ENCODE measurements at places on chromosomes 6 and 20. TPM values are rescaled to one million over a fixed set of nuclear protein-coding genes. Genes with fewer than 3 reads are reported as not detected.

Gene NPEPL1
- 26.0 TPM for total RNA-seq

Gene ZC2HC1B
- total RNA-seq: not detected

Gene SLC22A1
- 0.57 TPM for total RNA-seq

Gene LPIN3
- 1.5 TPM for total RNA-seq

Gene EPHA7
- total RNA-seq: not detected

Gene MAK
- total RNA-seq: 0.11 TPM

Gene CST3
- total RNA-seq: 1.8 TPM

Gene MYL9
- total RNA-seq: 2.5 TPM

Gene NKX2-4
- total RNA-seq: not detected

Gene METTL24
- not detected for total RNA-seq

Gene MYB
- 77.9 TPM for total RNA-seq

Gene RSPH9
- total RNA-seq: 0.11 TPM

Gene MAN1A1
- 24.2 TPM for total RNA-seq

Gene PACRG
- not detected for total RNA-seq

Gene BLCAP
- 32.0 TPM for total RNA-seq

Gene FGD2
- 2.0 TPM for total RNA-seq

Gene OR2J3
- not detected for total RNA-seq

Gene EYS
- total RNA-seq: not detected

Gene ALDH8A1
- total RNA-seq: 2.7 TPM

Gene IL17F
- total RNA-seq: not detected

Gene HCRTR2
- total RNA-seq: not detected

Gene DLK2
- 0.45 TPM for total RNA-seq

Gene SDHAF4
- total RNA-seq: 8.4 TPM

Gene CGA
- total RNA-seq: not detected

Gene RFX6
- not detected for total RNA-seq

Gene PPP1R3D
- total RNA-seq: 6.3 TPM

Gene TGM3
- not detected for total RNA-seq

Gene IP6K3
- not detected for total RNA-seq

Gene SOX18
- 0.75 TPM for total RNA-seq

Gene CST5
- not detected for total RNA-seq

Gene SLC17A2
- total RNA-seq: not detected

Gene DEFB119
- not detected for total RNA-seq

Gene LIME1
- 193 TPM for total RNA-seq

Data from T-helper 2 cell treated with Interferon-gamma antibody and Interleukin-4, amounts not matched to agents 100 ng/mL and 5 ng/mL, for 36 hours (primary cell).